ENCODE measurements at places on chromosomes 4 and X.
A peak's percentile ranks its signal among the peaks of the same experiment; 100 is the strongest.

GRCh38 chr4:166903408-166903807, 330.9 kb downstream of the SPOCK3 start:
- DNase-seq: peak; percentile 5

GRCh38 chrX:140091125-140091886, 126.0 kb upstream of the CXorf66 start:
- peak; percentile 57 for DNase-seq

GRCh38 chr4:47330866-47331265, 132.6 kb downstream of the COMMD8 start:
- DNase-seq: no peak

DNA sequence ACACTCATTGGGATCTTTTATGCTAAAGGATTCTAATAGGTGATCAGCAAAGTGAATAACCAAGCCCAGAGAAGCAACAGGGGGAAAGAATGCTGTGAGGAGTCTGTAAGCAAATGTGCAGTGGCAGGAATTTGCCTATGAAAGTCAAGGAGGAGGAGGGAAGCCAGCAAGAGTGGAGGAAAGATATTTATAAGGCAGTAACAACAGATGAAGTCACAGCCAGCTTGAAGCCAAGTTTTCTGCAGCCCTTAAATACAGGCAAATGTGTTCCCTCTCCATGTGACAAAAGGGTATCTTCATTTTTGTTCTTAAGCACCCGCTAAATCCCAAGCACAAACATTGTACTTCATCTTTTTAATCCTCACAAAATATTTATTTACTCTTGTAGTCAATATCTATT, 275.0 kb upstream of the CLNK start:
- DNase-seq: no peak

- no peak for DNase-seq
Observed at GRCh38 chr4:52791936-52792335, 40.7 kb upstream of the ERVMER34-1 start.

DNA sequence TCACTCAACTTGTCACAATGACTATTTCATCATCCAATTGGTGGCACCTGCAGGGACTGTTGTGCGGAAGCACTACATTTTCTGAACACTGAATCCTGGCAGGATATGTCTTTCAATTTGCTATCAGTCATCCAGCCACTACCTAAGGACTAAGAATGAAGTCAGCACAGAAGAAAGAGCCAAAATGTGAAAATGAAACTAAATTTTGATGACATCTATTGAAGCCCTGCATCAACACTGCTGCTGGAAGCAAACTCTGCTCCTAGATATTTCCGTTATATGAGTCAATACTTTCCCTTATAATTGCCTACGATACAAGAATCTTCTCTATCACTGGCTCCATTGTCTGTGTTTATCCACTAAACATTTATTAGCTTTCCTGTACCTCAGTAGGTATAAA, 917.9 kb downstream of the RAPGEF2 start:
- no peak for DNase-seq

DNA sequence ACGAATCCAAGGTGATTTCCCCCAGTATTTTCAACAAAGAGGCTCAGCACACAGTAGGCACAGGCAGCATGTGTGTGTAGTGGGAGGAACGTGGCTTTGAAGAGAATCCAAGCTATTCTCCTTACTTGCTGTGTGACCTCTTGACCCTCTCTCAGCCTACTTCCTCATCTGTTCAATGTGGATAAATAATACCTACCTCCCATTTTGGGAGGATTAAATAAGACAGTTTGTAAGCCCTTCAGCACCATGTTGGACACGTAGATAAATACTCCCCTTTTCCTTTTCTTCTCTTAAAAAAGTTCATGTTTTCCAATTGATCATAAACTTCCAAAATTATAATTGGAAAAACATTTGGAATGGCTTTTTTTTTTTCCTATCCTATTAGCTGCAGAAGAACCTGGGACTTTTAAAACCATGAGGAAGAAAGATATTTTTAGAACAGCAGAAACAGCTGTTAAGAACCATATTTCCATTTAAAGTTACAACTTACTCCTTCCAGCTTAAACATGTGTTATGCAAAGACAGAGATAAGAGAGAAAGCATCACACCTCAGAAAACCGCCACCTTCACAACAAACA, 56.1 kb upstream of the TMEM131L start:
- DNase-seq: no peak

GRCh38 chr4:140755774-140756318, 339 bp downstream of the TBC1D9 start:
- DNase-seq: peak; percentile 91

DNA sequence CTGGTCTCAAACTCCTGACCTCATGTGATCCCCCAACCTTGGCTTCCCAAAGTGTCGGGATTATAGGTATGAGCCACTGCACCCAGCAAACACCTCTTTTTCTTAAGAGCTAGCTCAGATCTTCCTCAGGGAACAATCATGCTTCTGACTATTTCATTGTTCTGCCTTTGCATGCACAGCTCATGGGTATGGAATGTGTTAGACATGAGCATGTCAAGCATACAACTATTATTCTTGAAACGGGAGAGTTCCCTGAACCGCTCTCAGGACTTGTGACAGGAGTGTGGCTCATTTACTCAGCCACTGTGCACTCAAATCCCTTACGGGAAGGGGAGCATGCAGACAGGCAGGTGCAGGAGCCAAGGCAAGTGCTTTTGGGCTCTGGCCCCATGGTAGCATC, 231.7 kb upstream of the TAPT1 start:
- no peak for DNase-seq

- no peak for DNase-seq
Observed at GRCh38 chr4:96131186-96131585, 291.3 kb downstream of the PDHA2 start.

DNA sequence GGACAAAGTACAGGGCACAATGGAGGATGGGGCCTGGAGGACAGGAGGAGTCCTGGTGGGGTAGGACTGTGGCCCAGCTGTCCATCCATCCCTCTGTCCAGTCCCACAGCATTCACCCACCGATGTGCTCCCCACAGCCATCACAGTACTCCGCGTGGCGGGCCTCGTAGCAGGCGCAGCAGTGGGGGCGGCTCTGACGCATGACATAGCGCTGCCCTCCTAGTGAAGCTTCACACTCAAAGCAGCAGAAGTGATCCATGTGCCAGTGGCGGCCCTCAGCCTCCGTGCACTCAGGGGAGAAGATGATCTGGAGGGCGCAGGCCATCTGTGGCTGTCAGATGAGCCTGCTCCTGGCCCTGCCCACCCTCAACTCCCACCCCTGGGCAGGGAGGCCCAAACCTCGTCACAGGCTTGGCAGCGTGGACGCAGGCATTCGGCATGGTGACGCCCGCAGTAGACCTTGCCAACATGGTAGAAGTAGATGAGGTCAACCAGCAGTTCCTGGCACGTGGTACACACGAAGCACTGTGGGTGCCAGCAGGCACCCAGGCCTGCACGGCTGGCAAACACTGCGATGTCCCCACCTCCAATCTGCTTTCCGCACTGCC, 6.3 kb downstream of the PLP2 start:
- DNase-seq: no peak

DNA sequence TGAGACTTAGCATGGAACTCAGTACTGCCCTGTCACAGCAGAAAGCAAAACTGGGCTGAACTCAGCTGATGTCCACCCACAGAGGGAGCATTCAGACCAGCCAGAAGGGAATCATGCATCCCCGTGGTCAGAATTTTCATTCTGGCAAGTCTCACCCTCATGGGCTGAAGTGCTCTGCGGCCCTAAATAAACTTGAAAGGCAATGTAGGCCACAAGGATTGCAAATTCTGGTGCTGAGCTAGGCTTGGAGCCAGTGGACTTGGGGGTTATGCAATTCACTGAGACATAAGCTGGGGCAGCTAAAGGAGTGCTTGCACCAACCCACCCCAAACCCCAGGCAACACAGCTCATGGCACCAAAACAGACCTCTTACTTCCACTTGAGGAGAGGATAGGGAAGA, 494.1 kb downstream of the GABRG1 start:
- DNase-seq: no peak

GRCh38 chr4:187227907-187228704, 504.4 kb upstream of the FAT1 start:
- DNase-seq: no peak

DNA sequence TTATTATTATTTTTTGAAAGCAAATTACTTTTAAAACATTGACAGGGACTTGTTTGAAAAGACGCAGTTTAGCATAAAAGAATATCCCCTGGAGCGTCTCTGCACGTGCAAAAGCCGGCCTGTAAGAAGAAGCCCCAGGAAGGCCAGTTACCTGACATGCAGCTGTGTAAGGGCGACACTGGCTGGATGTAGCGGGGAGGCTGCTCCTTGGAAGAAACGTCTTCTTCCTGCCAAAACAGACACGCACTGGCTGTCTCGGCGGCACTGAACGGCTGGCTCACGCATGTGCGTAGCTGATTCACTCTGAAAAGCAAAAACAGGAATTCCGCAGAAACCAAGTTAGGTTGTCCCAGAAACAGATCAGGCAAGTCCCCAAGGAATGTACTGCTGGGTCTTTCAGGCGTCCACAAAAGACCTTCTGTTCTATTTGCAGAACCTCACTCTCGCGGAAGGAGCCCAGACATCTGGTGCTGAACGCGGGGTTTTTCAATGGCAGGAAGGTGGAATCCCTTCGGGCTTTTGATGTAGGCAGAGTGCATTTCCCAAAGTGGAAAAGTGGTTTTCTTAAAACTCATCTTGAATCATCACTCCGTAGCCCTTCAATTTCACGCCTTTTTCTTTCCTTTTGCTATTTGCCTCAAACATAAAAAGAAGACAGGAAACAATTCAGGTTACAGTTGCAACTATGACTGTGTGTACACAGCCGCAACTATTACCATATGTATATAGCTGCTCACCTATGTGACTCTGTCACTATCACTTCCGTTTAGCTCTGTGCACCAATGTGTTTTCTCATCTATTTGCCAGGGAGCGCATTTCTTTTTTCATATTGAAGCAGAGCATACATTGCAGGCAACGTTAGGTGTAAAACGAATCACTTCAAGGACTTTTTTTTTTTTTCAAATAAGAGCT, 38.1 kb upstream of the ARSH start:
- DNase-seq: no peak

DNA sequence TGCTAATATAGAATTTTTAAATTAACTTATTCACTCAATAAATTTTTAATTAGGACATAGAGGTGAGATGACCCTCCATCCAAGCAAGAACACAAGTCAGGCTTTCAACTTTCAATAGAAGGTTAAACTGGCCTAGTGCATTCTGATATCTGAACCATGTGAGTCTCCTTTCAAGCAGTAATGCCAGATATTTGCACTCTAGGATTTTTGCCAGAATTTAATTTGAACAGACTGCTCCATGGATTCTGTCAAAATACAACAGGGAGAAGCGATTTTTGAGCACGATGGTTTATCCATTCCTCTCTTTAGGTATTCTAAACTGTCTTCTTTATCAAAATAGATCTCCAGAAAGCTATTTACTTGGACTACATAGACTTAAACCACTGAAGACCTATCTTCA, 72.0 kb upstream of the DCLK2 start:
- no peak for DNase-seq

- DNase-seq: no peak
Observed at GRCh38 chr4:168139336-168139735, 47.0 kb downstream of the ANXA10 start.

- peak; percentile 13 for DNase-seq
Observed at GRCh38 chr4:77076889-77077635, 1.3 kb upstream of the CCNI start.

DNA sequence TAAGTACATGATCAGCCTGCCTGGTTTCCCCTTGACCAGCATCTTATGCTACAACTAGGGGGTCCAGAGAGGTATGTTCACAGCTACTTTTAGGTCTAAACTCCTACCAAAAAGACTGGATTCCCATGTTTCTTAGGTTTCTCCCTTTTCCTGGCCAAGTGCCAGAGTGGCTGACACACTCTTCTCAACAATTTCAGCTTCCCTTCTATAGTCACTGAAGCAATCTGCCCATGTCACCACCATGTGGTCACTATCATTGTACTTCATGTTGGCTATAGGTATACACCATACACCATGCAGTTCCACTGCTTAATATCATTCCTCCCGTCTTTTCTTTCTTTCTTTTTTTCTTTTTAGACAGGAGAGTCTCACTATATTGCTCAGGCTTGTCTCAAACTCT, 66.9 kb downstream of the KLHL13 start:
- no peak for DNase-seq

DNA sequence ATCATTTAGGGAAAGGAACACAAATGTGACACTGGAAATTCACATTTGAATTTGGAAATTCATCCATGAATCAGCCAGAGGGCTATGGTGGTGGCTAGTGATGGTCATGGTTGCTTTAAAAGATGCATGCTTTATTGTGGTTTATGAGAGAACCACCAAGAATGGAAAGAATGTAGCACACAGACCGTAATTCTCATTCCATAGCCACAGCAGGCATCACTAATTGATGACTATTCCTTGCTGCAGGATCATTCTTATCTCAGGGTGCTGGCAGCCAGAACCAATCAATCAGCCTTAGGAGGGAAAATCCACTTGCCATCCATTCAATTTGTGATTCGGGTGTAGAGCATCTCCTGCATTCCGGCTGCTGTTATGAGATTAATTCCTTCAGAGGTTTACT, 115.6 kb downstream of the DHRSX start:
- DNase-seq: no peak

- DNase-seq: no peak
Observed at GRCh38 chrX:12777670-12778069, 13.5 kb upstream of the PRPS2 start.

DNA sequence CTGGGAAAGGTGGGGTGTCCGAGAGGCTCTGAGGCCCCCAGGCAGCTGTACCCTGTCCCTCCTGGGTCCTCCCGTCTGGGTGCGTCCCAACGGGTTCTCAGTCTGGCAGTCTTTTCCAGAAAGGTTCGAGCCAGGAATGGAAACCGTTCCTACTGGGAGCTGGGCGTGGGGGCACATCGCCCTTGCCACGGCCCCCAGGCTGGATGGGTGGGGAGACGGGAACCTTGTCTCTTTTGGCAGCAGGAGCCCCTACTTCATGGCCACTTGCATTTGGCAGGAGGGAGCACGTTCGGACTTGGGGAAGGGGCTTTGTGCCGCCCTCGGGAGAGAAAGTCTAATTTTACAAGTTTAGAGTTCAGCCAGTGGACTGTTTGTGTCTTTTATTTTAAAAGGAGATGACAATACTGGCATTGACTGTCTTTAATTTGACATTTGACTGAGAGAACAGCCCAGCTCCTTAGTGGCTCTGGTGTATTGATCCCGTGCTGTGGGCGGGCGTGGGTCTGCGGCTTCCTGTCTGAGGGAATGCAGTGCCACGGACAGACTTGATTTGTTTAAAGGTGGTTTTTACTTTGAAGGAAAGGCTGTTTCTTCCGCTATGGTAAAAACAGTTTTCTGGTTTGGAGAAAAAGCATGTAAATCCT, 95.1 kb downstream of the SORCS2 start:
- DNase-seq: no peak

Measured in retina (tissue), 1 donor.